ENCODE measurements at places on chromosomes 5 and 9.

DNA sequence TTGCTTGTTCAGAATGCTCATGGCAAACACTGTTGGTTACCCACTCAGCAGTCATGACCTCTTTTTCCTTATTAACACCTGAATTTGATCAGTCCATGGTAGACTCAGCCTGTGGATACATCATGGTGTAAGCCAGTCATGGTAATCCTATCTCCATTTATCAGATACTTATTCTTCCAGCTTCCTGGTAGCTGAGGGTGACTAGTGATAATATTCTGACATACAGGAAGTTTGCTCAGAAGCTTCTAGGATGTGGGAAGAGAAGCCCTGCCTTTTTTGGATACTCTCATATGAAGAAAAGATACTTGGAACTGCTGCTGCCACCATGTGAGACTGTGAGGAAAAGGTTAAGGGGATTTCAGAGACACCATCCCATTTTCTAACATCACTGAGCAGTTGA, 7.3 kb downstream of the GDA start:
- DNase-seq = no peak

DNA sequence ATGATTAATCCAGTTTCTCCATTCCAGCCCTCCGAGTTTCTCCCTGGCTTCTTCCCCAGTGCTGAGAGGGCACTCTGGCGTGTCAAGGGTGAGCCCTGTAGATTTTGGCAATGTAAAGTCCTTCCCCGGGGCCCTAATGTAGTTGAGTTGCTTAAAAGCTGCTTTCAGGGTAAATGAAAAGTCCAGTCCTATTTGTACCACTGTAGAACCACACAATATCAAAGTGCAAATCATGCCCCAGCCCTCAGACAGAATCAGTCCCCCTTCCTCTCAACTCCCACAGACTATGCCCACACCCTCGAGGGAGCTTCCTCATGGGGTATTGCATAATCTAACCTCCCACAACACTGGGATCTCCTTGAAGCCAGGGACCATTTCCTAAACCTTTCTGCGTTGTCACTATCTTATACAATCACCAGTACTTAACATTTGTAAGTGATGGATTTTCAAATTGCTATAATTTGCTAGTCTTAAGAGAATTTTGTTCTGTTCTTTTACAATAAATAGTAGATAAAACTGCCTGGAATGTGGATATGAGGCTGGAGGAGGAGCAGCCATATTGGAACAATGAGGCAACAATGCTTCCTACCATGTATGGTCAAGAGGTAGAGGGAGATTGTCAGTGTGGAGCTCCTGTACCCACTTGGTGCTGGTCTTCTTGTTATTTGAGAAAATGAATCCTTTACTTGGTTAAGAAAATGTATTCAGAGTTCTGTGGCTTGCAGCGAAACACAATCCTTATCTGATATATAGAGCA, 34.4 kb downstream of the ZNF366 start:
- DNase-seq = no peak

DNA sequence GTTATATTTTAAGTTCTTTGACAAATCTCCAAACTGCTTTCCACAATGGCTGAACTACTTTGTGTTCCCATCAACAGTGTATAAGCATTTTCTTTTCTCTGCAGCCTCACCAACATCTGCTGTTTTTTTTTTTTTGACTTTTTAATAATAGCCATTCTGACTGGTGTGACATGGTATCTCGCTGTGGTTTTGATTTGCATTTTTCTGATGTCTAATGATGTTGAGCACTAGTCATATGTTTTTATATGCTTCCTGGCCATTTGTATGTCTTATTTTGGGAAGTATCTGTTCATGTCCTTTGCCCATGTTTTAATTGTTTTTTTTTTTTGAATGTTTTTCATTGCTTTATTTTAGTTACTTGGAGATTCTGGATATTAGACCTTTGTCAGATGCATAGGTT, 196.6 kb downstream of the PLK2 start:
- DNase-seq = no peak

DNA sequence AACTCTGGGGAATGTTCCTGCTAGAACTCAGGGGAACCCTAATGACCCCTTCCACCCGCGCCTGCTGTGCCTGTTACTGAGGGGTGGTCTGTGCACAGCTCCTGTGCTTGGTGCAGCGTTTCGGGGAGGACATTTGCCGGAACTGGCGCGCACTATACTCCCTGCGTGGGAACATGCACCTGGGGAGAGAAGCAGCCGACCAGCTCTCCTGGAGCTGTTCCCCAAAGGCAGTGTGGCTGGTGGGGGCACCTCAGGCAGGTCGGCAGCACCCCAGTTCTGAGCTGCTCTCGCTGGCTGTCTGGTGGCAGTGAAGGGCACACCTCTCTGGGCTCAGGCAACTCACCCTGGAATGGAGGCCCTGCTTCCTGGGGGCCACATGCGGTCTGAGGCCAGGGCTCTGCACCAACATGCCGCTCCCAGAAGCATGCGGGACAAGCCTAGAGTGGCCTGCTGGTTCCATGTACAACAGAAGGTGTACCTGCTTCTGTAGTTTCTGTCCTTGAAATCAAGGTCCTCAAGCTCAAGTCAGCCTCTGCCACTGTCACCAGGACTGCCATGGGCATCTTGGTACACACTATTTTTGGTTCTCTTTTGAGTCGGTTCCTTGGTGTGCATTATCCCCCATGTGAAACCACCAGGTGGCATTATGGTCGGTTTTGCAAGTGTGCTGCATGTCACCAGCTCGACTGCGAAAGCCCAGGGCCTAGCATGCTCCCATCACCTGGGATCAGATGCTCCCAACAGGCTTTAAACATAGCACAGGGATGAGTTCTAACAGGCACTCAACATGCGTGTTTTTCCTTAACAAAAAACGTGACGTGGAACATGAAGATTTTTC, 7.8 kb upstream of the MRNIP start:
- DNase-seq = no peak

- no peak for DNase-seq
Measured at GRCh38 chr9:115373710-115374045, 255.7 kb upstream of the TNC start.

GRCh38 chr9:137079401-137079787, 2.1 kb downstream of the UAP1L1 start:
- no peak for DNase-seq

GRCh38 chr5:138275895-138276294, 1.5 kb upstream of the GFRA3 start:
- no peak for DNase-seq

DNA sequence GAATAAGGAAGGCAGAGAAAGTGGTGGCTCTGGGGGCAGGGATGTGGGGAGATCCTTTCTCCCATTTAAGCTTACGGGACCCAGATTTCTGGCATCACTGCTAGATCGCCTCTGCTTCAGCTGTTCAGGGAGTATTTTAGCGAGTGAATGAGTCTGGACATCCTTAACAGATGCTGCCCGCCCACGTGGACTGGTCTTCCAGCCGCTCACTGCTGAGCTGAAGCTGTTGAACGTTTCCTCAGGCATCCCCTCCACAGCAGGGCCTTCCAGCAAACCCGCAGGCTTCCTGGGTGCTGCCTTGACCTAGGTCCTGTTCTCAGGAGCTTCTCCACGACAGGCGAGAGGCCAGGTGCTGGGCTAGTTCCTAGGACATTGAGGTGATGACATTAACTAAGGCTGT, 144.4 kb upstream of the EFNA5 start:
- DNase-seq = no peak

All from stimulated activated CD8-positive, alpha-beta memory T cell treated with anti-CD3 and anti-CD28 coated beads, Interleukin-2, amount 100 ng/mL, for 48 hours (primary cell).